ENCODE measurements at places on chromosomes 2 and 18.

DNA sequence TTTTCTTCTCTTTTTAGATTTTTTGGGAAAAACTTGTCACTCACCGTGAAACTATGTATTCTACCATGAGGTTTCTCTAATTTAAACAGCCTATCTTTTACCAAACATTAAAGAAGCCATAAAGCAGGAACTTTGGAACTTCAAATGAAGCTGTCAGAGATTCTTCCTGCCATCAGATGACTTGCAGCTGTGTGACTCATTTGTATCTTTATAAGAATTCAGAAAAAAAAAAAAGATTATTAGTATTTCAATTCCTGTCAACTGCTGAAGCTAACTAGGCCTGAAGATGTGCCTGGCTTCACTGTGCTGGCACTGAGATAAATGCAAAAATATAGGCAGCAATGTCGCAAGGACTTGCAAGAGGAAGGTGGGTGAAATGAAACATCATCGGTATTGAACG, 1399.1 kb upstream of the PIK3C3 start:
- DNase-seq: no peak

- DNase-seq: no peak
Measured at GRCh38 chr2:55482186-55482884, 37.2 kb upstream of the CFAP36 start.

GRCh38 chr2:138079976-138080375, 115.7 kb downstream of the HNMT start:
- no peak for DNase-seq

GRCh38 chr2:65231892-65232477, 4.4 kb downstream of the ACTR2 start:
- DNase-seq: no peak

DNA sequence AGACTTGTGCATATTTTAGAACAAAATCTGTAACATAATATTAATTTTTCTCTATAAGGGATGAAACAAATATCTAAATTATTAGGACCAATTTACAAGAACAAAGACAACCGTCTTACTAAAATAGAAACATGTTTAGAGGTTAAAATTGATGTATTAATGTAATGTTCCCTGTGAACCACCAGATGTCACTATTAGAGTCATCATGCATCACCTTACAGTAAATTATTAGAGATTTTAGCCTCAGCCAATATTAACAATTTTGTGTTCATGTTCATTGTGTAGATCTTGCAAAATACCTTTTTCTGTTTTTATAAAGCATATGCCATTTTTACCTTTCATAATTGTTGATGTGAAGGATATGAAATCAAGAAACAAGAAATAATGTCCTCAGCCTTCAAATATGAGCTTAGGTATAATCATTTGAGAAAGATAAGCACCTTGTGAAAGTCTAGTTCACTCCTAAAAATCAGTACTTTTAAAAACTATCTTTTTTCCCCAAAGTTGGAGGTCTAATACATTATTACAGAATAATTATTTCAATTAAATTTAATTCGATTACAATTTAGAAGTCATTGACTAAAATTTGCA, 344.3 kb upstream of the KCNH7 start:
- no peak for DNase-seq

GRCh38 chr2:195984923-195985726, 83.5 kb downstream of the DNAH7 start:
- no peak for DNase-seq

- no peak for DNase-seq
Measured at GRCh38 chr2:74137651-74138599, 9.8 kb downstream of the BOLA3 start.

- DNase-seq: no peak
Measured at GRCh38 chr2:98388601-98389250, 42.5 kb downstream of the CNGA3 start.

DNA sequence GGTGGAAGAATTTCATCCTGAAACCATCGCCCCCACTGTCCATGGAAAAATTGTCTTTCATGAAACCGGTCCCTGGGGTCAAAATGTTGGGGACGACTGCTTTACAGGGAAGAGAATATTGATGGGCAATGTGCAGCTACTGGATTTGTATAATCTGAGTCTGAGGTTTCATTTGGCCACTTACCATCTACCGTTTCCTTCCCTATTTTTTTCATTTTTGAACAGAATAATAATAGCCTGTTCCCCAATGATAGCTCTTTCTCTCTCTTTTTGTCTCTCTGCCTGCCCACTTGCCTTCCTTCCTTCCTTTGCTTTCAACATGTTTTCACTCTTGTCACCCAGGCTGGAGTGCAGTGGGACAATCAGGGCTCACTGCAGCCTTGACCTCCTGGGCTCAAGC, 78.3 kb upstream of the TLK1 start:
- no peak for DNase-seq

GRCh38 chr18:7946734-7947377, 379.7 kb downstream of the PTPRM start:
- DNase-seq: no peak

DNA sequence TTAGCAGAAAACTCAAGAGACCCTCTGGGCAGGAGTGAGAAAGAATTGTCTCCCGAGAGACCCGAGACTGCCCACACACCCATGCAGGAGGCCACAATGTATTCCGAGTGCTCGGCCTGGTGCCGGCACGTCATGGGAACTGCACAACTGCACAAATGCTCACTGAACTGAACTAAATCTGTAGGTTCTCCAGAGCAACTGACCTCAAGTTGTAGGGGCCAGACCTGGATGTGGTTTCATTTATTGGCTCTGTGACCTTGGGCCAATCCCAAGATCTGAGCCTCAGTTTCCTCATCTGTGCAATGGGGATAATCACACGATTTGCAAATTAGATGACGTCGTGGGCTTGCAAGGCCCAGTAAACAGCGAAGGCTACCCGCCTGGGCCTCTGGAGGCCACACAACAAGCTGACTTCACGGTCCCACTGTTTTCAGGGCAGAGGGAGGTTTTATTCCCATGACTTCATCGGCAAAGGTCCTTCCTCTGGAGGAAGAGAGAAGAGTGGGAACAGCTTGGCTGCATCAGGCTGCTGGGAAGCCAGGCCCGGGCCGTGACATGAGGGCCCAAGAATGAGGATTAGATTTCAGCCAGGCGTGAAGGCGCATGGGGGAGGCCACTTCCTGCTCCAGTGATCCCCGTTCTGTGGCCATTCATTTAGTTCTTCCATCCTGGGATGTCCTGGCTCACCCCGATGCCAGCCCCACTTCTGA, 3.6 kb upstream of the ERFE start:
- DNase-seq: no peak

DNA sequence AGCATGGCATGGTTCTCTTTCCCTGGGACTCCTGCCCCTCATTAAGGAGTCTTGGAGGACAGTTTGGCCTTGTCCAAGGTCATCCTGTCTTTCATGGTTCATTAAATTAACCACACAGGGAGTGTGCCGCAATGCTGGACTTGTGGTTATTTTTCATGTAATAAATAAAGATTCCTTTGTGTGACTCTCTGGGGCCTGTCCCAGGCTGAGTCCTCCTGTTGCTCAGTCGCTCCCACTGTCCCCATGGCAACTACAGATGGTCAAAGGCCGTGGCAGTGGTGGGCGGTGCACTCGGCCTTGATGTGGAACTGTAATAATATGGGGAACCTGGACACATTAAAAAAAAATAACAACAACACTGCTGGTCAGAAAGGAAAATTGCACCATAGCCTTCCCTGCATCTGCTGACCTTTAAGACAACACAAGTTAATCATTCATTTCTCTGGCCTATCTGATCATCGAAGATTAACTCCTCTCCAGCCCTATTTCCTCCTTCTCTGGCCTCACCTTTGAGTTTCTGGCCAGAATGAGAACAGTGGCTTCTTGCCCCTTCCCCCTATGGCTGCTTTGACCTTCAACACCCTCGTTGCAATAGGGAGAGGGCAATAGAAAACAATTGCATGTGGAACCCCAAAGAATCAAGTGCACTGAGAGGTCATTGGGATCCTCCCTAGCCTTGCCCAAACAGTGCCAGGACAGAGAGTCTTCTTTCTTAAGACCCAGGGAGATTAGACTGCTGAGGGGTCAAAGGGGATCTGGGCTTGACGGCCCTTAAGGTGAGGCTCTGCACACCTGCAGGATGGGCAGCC, 44.7 kb downstream of the PSD4 start:
- DNase-seq: no peak

GRCh38 chr2:237701033-237701858, 73.9 kb downstream of the LRRFIP1 start:
- no peak for DNase-seq

- no peak for DNase-seq
Measured at GRCh38 chr2:202201220-202202160, 36.9 kb downstream of the SUMO1 start.

DNA sequence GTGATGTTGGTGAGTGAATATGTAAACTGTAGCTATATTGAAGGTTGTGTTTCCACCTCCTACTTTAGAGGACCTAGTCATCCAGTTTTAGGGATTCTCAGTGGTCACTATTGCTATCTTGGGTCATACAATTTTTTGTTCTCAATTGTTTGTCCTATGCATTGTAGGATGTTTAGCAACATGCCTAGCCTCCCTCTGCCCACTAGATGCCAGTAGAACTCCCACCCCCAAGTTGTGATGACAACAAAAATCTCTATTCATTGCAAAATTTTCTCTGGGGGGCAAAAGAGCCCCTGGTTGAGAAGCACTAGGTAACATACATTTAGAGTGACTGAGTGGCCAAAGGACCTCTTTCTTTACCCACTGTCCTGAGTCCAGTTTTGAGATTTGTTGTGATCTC, 87.3 kb downstream of the LRRTM4 start:
- DNase-seq: no peak

- DNase-seq: no peak
Measured at GRCh38 chr2:16160281-16161084, 220.1 kb downstream of the MYCN start.

DNA sequence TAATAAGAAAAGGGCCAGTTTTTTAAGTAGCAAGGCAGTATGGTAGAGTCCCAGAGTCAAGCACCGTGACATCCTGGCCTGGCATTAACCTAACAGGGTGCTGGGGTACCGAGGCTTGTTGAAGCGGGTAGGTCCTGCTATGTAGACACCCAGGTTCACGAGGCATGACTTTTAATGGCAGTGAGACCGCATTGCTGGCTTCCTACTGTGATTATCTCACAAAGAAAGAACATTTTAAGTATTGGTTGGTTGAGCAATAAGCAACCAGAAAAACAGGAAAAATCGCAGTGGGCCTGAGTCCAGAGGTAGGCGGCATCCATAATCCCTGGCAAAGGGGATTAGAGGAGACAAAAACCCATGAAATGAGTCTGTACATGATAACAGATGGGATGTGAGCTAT, 927.9 kb upstream of the ACVR2A start:
- DNase-seq: no peak

DNA sequence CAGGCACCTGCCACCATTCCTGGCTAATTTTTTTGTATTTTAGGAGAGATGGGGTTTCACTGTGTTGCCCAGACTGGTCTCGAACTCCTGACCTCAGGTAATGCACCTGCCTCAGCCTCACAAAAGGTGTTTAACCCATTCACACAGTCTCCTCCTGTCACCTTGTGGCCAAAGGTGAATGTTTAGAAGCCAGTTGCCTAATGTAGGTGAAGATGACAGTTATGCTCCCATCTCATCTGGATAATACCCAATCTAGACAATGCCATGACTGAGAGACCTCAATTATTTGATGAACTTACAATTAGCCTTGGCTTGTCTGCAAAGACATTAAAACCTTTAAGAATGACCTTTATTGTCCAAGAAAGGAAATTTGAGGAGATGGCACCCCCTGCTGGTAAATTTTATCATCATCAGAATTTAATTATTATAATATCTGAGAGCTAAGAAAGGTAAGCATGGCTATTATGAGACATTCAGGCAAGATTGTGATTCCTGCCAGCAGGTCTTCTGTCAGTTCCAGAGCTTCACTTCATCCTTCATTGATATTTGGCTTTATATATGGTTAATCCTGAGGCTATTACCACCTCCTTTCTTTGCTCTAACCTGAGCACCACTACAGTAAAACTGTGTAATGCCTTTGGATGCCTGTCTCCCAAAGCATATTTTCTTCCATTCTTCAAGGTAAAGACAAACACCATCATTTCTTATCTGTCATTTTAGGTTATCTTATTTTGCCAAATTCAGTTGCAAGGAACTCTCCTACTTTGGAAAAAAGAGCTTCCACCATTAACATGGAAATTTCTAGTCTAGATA, 117.6 kb downstream of the FAM124B start:
- no peak for DNase-seq

- DNase-seq: no peak
Measured at GRCh38 chr2:67499989-67500388, 102.9 kb downstream of the ETAA1 start.

- DNase-seq: no peak
Measured at GRCh38 chr2:206158563-206159345, 490 bp downstream of the NDUFS1 start.

GRCh38 chr18:73331212-73331772, 463.5 kb upstream of the NETO1 start:
- DNase-seq: no peak

- DNase-seq: no peak
Measured at GRCh38 chr2:129428086-129428660, 551.3 kb upstream of the RAB6C start.

DNA sequence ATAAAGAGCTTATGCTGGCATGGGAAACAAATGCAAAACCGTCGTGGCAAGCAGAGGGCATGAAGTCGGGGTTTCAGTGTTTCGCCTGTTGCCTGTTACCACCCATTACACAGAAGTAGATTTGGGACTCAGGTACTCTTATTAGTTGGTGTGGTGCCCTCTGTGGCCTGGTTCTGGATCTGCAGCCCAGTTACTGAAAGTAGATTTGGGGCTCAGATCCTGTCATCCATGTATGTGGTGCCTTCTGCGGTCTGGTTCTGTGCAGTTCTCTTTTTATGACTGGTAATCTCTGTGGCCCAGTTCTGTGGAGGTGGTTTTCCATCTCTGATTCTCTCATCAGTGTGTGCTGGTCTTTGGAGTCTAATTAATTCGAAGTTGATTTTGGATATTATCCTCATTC, 45.2 kb downstream of the ADNP2 start:
- no peak for DNase-seq

DNA sequence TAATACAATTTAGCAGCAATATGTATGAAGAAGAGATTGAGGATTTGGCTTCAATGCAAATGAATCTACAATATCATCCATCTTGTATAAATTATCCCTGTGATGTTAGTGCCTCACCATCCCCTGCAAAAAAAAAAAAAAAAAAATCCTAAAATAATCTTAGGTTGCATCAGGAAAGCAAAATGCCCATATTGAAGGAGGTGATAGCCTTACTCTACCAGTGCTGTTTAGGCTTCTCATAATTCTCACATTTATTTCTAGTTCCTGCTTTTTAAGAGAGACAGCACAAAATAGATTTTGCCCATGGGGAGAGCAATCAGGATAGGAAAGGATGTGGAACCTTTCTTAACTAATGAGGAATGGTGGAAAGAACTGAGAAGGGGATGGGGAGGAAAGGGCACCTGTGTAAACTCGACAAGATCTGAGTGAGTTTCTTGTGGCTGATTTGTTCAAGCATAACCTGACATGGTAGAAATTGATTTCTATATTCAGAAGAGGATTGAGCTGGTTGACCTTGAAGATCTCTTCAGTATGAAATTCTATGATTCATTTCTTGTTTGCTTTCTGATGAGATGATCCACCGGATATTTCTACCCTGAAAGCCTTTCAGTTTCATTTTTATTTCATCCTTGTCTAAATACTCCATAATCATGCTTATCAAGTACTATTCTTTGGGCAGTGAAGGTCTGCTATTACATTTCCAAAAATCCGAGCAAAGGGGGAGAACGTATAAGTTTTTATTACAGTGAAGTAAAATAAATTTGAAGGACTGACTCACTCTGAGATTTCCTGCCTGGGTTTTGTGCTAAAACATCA, 391.2 kb downstream of the PTPRM start:
- DNase-seq: no peak

- no peak for DNase-seq
Measured at GRCh38 chr2:112255875-112256274, 1.0 kb upstream of the ZC3H8 start.

All from stimulated activated CD4-positive, alpha-beta T cell treated with anti-CD3 and anti-CD28 coated beads, Interleukin-15, amount 100 ng/mL, for 1 hour (primary cell).